ENCODE measurements at places on chromosomes 5 and 9.

- no peak for DNase-seq
Measured at GRCh38 chr5:78649861-78650496, 1.4 kb upstream of the LHFPL2 start.

DNA sequence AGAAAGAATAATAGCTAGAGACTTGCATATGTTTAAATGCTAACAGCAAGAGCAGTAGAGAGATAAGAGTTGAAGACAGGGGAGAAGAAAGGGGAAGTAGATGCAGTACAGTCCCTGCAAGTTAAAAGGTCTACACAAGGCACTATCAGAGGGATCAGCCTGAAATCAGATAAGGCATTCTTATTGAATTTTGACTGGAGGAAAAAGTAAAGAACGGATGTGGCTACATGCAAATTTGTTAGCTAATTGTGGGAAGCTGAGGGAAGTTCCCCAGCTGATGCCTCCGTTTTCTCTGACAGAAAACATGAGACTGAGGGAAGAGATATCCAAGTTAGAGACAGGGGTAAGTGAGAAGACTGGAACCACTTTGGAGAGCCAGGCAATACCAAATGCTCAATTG, 12.9 kb upstream of the RHOBTB3 start:
- DNase-seq, result no peak

DNA sequence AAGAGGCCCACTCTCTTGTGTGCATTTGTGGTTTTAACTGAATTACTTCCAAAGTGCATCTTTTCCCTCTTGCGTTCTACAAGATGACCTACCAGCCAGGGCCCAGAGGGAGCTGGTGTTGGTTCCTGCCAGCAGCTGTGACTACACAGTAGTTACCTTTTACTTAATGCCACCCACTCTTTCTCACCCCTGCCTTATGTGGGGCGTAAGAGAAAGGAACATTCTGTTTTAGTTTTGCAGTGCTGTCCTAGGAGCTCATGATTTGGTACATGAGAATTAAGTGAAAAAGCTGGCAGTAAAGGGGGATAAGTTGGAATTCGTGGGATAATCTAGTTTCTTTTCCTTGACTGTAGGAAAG, 45.4 kb downstream of the RCL1 start:
- no peak for DNase-seq

DNA sequence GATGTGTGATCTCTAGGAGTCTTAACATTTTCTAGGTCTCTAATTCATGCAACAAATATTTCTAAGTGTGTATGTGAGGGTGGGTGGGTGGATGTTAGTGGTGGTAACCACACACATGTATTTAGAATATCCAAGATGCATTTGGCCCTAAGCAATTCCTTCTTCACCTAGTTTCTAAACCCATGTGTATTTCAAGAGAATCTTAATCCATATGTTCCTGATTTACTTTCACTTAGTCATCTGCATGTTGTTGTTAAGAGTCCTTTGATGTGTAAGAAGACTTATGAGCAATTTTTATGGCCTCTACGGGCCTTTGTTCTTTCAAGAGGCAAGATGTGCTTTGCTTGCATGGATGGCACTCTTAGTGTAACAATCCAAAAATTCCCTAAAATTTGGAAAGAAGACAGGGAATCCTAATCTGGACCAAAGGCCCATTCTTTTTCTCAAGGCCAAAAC, 282.6 kb downstream of the SPATA31D1 start:
- DNase-seq, result no peak

GRCh38 chr9:36298566-36298965, 40.3 kb upstream of the GNE start:
- DNase-seq, result peak; percentile 67

GRCh38 chr9:128470560-128470959, 14.8 kb downstream of the ODF2 start:
- no peak for DNase-seq

DNA sequence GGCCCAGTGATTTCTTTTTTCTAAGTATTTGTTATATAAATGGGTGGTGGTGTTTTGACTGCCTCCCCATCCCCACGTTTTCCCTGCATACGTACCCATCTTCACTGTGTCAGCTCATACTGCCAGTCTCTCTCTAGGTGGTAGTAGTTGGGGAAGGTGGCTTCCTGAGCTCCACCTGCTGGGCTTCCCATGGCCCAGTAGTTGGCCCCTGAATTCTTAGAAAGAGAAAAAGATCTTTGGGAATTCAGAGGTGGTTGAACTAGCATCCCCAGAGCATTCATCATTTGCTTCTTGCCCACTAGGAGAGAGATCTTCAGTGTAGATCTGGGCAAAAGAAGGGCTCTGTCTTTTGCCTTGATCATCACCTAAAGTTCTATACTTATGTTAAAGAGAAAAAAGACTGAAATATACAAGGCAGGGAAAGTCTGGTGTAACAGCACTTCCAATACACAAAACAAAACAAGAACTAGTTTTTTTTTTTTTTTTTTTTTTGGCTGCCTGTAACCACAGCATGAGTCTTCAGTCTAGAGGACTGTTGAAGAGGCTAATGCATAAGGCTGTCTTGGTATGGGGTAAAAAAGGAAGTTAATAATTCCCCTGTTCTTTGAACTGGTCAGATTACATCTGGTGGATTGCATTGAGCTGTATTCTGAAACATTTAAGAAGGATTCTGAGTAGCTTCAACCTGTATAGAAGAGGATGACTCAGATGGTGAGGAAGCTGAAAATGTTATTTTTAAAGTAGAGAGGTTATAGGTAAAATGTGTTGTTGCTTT, 128.7 kb downstream of the ATG10 start:
- DNase-seq, result no peak

GRCh38 chr9:121598965-121599871, 52.2 kb upstream of the DAB2IP start:
- DNase-seq, result peak; percentile 90

DNA sequence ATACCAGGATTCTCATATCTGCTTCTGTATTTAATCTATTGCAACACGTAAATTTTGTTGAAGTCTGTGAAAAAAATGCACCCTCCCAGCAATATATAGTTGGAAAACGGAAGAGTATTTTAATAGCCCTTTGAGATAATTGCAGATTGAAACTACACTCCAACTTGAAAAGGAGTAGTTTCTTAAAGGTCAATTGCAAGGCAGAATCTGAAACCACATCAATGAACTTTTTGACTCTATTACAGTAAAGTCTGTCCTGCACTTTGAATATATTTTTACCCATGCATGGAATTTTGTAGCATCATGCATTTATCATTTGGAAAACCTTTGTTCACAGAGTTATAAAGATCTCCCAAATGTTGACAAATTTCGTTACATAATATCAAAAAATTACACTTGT, 311.6 kb upstream of the NREP start:
- DNase-seq, result no peak
